ENCODE measurements at places on chromosomes 1 and 21. TPM values are rescaled to one million over a fixed set of nuclear protein-coding genes. Genes with fewer than 3 reads are reported as not detected.

Gene RGS4
- not detected for total RNA-seq

Gene C1orf167
- not detected for total RNA-seq

Gene CDK18
- 38.5 TPM for total RNA-seq

Gene LYPD8
- not detected for total RNA-seq

Gene TRIM46
- 16.5 TPM for total RNA-seq

Gene COL6A1
- 193 TPM for total RNA-seq

Gene EFNA3
- total RNA-seq = 3.9 TPM

Gene SYTL1
- 13.0 TPM for total RNA-seq

Gene NMNAT2
- total RNA-seq = 11.5 TPM

Gene ZBTB7B
- total RNA-seq = 38.3 TPM

Gene CEPT1
- total RNA-seq = 33.0 TPM

- H3K4me1 ChIP-seq = peaks cover 18% of the 10 kb centered on the region
- no peaks in the 10 kb centered on the region for H3K27me3 ChIP-seq
- no peak for DNase-seq
- no peaks in the 10 kb centered on the region for H3K36me3 ChIP-seq
- no peak overlapping the region for H3K27ac ChIP-seq
These were observed 25.8 kb downstream of the ABCA4 start for GRCh38 chr1:94095112-94095637.

GRCh38 chr1:22169816-22170215, 26.9 kb upstream of the WNT4 start:
- DNase-seq = no peak
- H3K4me1 ChIP-seq = no peaks in the 10 kb centered on the region
- no peak overlapping the region for H3K27ac ChIP-seq
- no peak overlapping the region for H3K4me3 ChIP-seq
- no peaks in the 10 kb centered on the region for H3K36me3 ChIP-seq
- H3K27me3 ChIP-seq = no peaks in the 10 kb centered on the region

GRCh38 chr1:43979528-43980254, 681 bp downstream of the B4GALT2 start:
- no peak overlapping the region for H3K27ac ChIP-seq
- peaks cover 26% of the 10 kb centered on the region for H3K36me3 ChIP-seq
- peaks cover 8% of the 10 kb centered on the region for H3K4me1 ChIP-seq
- H3K4me3 ChIP-seq = peak overlapping the region; percentile 89
- no peak for DNase-seq

- DNase-seq = no peak
- no peak overlapping the region for H3K4me3 ChIP-seq
- no peaks in the 10 kb centered on the region for H3K27me3 ChIP-seq
- no peak overlapping the region for H3K27ac ChIP-seq
- no peaks in the 10 kb centered on the region for H3K4me1 ChIP-seq
These were observed 49.9 kb upstream of the GRIK1 start for GRCh38 chr21:29989634-29990234.

DNA sequence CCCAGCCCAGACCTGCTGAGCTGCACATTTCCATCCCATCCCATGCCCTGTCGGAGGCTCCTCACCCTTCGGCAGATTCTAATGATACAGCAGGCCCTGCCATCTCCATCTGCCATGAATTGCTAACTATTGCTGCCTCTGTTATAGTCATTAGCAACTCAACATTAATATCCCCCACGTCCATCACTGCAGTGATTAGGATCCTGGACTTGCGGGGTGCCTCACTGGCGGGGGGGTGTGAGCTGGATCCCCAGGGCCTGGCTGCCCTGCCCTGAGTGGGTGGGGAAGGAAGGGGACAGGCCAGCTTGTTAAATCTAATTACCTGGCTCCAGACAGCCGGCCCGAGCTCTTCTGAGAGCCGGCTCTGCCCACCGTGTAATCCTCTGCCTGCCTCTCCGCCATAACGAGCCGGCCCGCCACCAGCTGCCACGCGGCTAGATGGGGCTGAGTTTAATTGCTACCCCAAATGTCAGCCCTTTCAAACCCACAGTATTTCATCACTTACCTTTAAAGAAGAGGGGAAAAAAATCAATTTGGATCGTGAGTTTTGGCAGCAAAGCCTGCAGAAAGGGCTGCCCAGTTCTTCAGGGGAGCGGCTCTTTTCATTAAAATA, 227.3 kb upstream of the CSF3R start:
- no peaks in the 10 kb centered on the region for H3K4me1 ChIP-seq
- no peaks in the 10 kb centered on the region for H3K27me3 ChIP-seq
- H3K36me3 ChIP-seq = no peaks in the 10 kb centered on the region
- no peak for DNase-seq
- no peak overlapping the region for H3K27ac ChIP-seq
- H3K4me3 ChIP-seq = no peak overlapping the region

DNA sequence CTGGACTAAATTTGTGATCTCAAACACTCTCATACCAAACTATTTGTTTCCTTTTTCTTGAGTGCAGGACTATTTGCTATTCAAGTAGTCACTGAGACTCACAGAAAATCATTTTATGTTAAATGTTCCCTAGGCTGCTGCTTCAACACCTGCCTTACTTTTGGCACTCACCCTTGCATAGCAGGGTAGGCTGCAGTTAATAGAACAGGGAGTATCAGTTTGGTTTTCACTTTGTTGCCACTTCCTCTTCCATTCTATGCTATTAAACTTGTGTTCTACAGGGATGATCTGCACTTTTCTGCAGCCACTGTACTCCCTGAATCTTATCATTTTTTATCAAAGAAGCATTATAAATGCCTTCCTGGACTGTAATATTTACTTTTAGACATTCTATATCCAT, 148.7 kb upstream of the PRMT6 start:
- no peak overlapping the region for H3K27ac ChIP-seq
- H3K27me3 ChIP-seq = no peaks in the 10 kb centered on the region
- no peak for DNase-seq
- H3K4me1 ChIP-seq = no peaks in the 10 kb centered on the region

- H3K36me3 ChIP-seq = no peaks in the 10 kb centered on the region
- H3K27ac ChIP-seq = no peak overlapping the region
- H3K27me3 ChIP-seq = no peaks in the 10 kb centered on the region
- H3K4me3 ChIP-seq = no peak overlapping the region
- H3K4me1 ChIP-seq = no peaks in the 10 kb centered on the region
These were observed 402.1 kb downstream of the SETD4 start for GRCh38 chr21:35658242-35658641.

DNA sequence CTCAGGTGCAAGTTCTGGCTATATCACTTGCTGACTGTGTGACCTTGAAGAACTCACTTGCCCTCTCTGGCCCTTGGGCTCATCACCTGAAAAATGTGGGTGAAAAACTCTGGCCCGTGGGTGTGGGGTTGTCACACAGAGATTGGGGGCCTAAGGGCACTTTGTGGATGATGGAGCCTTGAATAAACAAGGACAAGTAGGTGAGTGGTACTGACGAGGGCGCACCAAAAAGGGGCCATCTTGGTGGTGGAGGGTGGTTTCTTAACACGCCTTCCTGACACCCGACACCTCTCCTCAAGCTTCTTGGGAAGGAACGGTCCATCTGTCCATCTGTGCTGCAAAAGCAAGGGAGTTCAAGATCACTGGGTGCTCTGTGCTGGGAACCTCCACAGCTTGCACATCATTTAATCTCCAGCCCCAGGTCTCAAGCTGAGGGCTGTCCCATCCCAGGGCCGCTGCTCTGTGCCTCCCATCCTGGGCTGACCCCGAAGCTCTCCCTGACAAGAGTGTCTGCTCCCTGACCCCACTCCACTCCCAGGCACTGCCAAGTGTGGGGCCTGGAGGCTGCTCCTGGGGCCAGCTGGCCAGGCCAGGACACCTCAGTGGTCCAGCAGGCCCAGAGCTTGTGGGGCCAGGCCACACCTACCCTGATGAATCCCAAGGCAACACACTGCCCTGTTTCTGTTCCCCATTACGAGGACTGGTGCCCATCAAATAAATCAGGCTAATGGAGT, 97.3 kb downstream of the GLIS1 start:
- H3K27ac ChIP-seq = no peak overlapping the region
- H3K27me3 ChIP-seq = no peaks in the 10 kb centered on the region
- no peak for DNase-seq
- H3K36me3 ChIP-seq = no peaks in the 10 kb centered on the region
- 0 out of 2 replicates have a peak, but pooled peaks cover 3% of the 10 kb centered on the region for H3K4me1 ChIP-seq

DNA sequence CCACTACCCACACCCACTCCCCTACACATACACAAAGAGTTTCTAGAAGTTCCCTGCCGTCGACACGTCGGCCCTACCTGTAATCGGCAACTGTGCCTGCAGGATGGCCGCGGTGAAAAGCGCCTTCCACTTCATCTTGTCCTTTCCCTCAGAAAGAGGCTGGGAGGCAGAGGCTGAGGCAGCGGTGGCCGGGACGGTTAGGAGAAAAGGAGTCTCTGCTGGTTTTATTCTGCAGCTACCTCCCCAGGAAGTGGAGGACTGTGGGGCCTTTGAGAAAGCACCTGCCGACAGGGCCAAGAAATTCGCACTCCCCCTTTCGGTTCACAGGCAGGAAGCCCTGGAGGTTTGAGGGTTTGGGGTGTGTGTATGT, at the start of gene CD247:
TSS of gene CD247 (minus strand) at position 199 of the 370 bp plus-strand sequence. CDS start at position 135, 64 bp downstream.
- no peak within 1 kb of the TSS for H3K4me3 ChIP-seq
- H3K27me3 ChIP-seq = no peaks in the 10 kb centered on the region
- H3K27ac ChIP-seq = no peak within 1 kb of the TSS
- no peaks in the 10 kb centered on the region for H3K36me3 ChIP-seq
- H3K4me1 ChIP-seq = no peaks in the 10 kb centered on the region
- no peak for DNase-seq

DNA sequence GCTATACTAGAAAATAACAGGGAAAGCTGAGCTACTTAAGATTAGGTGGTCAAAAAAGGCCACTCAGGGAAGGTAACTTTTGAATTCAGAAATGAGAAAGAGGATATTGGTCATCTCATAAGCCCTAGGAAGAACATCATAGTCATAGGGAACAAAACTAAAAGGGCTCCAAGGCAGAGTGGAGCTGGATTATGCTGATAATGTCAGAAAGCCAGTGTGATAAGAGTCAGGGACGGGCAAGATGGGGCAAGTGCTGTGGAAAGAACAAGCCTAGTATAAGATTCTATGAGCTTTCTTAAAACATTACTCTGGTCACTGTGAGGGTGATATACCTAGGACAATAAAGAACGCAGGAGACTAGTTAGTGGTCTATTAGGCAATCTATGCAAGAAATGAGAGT, 106.6 kb downstream of the DUSP10 start:
- H3K4me3 ChIP-seq = no peak overlapping the region
- no peak for DNase-seq
- H3K27me3 ChIP-seq = no peaks in the 10 kb centered on the region
- no peaks in the 10 kb centered on the region for H3K36me3 ChIP-seq
- H3K27ac ChIP-seq = no peak overlapping the region

- no peak for DNase-seq
- peaks cover 47% of the 10 kb centered on the region for H3K36me3 ChIP-seq
- H3K4me1 ChIP-seq = no peaks in the 10 kb centered on the region
- H3K27me3 ChIP-seq = no peaks in the 10 kb centered on the region
- no peak overlapping the region for H3K27ac ChIP-seq
These were observed 11.8 kb downstream of the OXCT2 start for GRCh38 chr1:39759436-39759726.

GRCh38 chr1:207651583-207651982, 6.7 kb downstream of the CR1L start:
- no peak overlapping the region for H3K27ac ChIP-seq
- H3K4me3 ChIP-seq = no peak overlapping the region
- no peaks in the 10 kb centered on the region for H3K4me1 ChIP-seq
- DNase-seq = no peak
- peaks cover 3% of the 10 kb centered on the region for H3K36me3 ChIP-seq
- no peaks in the 10 kb centered on the region for H3K27me3 ChIP-seq

GRCh38 chr1:161899091-161899490, 124.6 kb downstream of the OLFML2B start:
- no peak overlapping the region for H3K27ac ChIP-seq
- no peak overlapping the region for H3K4me3 ChIP-seq
- no peaks in the 10 kb centered on the region for H3K36me3 ChIP-seq

DNA sequence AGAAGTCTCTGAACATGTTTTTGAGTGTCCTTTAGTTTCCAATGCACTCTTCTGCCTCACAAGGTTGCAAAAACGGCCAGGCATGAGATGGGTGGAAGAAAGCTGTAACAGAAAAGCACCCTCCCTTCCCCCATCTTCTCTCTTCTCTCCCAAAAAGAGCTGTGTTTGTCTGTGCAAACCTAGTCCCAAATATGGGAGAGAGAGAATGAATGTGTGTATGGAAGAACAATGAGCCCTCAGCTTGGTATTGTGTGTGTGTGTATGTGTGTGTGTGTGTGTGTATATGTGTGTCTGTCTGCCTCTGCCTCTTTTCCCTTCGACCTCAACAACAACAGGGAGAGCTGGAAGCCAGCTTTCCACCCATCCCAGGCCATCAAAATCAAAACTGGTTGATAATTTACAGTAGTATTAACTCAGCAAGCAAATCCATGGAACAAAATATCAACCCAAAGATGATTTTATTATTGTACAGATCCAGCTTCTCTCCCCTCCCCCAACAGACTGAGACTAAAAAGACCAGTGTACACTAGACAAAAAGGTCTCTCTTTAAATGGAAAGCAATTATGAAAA, 1.8 kb downstream of the RERE start:
- DNase-seq = no peak
- no peaks in the 10 kb centered on the region for H3K27me3 ChIP-seq
- peaks cover 10% of the 10 kb centered on the region for H3K4me1 ChIP-seq
- no peaks in the 10 kb centered on the region for H3K36me3 ChIP-seq

DNA sequence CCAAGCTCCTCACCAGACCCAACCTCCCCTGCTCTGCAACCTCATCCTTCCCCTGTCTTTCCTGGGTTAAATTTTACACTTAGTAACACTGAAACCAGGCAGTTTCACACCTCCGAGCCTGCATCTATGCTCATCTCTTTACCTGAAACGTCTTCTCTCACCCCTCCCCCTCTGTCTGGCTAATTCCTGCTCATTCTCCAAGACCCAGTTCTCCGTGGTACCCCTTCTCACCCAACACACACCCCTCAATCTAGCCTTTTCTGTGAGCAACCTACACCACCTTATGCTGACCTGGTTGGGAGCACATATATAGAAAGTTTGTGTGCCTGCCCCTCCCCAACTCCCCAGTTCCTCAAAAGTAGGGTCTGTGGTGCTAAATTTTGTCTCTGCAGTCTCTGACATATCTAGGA, 3.7 kb upstream of the KIAA1614 start:
- no peaks in the 10 kb centered on the region for H3K36me3 ChIP-seq
- no peaks in the 10 kb centered on the region for H3K27me3 ChIP-seq
- H3K4me1 ChIP-seq = no peaks in the 10 kb centered on the region
- no peak for DNase-seq
- H3K4me3 ChIP-seq = no peak overlapping the region
- H3K27ac ChIP-seq = no peak overlapping the region

GRCh38 chr1:195130598-195130997, 1477.6 kb downstream of the KCNT2 start:
- no peaks in the 10 kb centered on the region for H3K4me1 ChIP-seq
- DNase-seq = no peak
- H3K27ac ChIP-seq = no peak overlapping the region
- H3K27me3 ChIP-seq = no peaks in the 10 kb centered on the region
- H3K36me3 ChIP-seq = peaks cover 2% of the 10 kb centered on the region
- no peak overlapping the region for H3K4me3 ChIP-seq

GRCh38 chr21:36890086-36890485, 76.4 kb downstream of the HLCS start:
- no peak overlapping the region for H3K27ac ChIP-seq
- no peaks in the 10 kb centered on the region for H3K27me3 ChIP-seq
- H3K36me3 ChIP-seq = peaks cover 3% of the 10 kb centered on the region
- DNase-seq = no peak

All from H9 (cell line).